Dermis microvascular lymphatic vessel endothelial cell (primary cell): ENCODE measurements at places on chromosomes 3 and 15.

- DNase-seq: no peak
Measured at GRCh38 chr3:127392156-127392490, 104.3 kb upstream of the PRR20G start.

- no peak for DNase-seq
Measured at GRCh38 chr3:152093901-152094300, 174.8 kb upstream of the MBNL1 start.

GRCh38 chr3:24829011-24829581, 334.4 kb upstream of the THRB start:
- peak; percentile 3 for DNase-seq

GRCh38 chr3:145951441-145951840, 209.5 kb downstream of the PLOD2 start:
- DNase-seq: no peak

DNA sequence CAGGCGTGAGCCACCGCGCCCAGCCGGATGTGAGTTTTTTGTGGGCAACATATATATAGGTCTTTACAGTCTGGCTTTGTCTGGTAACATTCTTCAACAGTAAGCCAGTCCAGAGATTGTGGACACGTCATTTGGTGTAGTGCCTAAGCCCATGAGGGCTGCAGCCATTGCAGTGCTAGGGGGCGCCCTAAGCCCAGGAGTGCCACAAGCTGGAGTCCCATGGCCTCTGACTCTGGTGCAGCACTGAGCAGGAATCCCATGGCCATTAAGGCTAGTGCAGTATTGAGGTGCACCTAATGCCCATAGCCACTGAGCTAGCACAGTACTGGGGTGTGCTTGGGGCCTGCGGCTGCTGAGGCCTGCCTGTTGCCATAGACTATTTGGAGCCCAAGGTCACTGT, 136.4 kb upstream of the NDN start:
- no peak for DNase-seq

DNA sequence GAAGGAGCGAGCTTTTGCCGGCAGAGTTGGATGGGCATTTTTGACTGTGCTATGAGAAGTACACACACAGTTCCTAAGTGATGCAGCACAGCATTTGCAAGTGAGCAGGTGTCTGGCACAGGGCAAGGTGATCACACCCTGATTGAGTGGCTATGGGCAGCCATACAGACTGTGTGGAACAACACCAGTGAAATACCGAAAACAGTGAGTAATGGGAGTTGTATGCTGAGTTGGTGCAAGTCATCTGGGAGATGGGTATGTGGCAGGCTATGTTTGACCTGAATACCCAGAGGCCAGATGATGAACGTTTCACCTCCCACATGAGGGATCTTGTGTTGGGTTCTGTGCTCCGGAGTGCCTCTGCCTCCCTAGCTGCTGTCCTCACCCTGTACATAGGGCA, 53.5 kb upstream of the TIPARP start:
- no peak for DNase-seq

GRCh38 chr3:169666376-169667165, 3.1 kb upstream of the MECOM start:
- DNase-seq: no peak

- peak; percentile 57 for DNase-seq
Measured at GRCh38 chr15:85504749-85505676, 124.6 kb downstream of the AKAP13 start.
